ENCODE measurements at places on chromosomes 16 and 17.

DNA sequence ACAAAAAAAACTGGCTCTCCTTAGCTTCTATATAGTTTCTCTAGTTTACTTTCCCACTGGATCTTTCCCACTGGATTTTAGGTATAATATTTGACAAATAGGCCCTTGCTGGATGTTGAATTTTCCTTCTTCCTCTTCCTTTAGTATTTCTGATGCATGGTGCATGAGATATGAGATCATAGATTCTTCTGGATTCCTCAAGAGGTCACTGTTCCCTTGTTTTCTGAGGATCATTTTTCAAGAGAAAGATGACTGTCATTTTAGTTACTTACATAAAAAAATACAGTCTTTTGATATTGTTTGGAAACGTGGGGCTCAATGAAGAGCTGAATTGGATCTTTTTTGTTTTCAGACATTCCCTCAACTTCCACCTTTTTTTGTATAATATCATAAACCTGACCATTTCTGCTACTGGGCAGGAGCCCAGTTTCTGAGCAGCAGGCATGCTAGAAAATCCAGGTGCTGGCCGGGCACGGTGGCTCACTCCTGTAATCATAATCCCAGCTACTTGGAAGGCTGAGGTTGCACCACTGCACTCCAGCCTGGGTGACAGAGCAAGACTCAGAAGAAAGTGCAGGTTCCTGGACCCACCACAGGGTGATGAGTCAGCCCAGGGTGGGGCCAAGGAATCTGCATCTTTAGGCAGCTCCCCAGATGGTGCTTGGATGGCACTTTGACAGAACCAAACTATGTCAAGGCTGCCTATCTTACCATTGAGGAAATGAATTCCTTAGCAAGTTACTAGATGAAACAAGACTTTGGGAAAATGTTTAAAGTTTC is 70.3 kb downstream of the SDR42E1 start:
- peak; percentile 38 for ATAC-seq

- no peak for ATAC-seq
Observed at GRCh38 chr17:17511881-17512858, 16.0 kb upstream of the RASD1 start.

- ATAC-seq = no peak
Observed at GRCh38 chr16:83212301-83212841, 585.6 kb downstream of the CDH13 start.

GRCh38 chr17:10216213-10216938 is 18.0 kb upstream of the GAS7 start:
- ATAC-seq = no peak

DNA sequence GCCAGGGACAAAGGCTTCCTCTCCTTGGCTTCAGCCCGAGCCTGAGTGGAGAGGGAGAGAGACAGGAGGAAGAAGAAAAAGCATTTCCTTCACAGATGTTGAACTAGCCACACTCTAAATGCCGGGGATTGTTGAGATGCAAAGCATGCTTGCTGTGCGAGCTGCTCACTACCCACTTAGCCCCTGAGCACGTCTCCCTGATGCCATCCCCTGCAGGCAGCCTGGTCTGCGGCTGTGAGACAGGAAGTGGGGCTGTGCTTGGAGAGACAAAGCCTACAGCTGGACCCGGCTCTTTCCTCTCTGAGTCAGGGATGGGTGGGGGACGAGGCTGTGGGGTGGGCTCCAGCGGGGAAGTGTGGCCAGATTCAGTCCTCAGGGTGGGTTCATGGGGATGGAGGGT is 13.7 kb downstream of the WNT9B start:
- ATAC-seq = no peak
